Neuronal stem cell (in vitro differentiated cells): ENCODE measurements at places on chromosomes 2 and 18.

- DNase-seq: no peak
Measured at GRCh38 chr2:240891492-240892340, 4.2 kb downstream of the MAB21L4 start.

DNA sequence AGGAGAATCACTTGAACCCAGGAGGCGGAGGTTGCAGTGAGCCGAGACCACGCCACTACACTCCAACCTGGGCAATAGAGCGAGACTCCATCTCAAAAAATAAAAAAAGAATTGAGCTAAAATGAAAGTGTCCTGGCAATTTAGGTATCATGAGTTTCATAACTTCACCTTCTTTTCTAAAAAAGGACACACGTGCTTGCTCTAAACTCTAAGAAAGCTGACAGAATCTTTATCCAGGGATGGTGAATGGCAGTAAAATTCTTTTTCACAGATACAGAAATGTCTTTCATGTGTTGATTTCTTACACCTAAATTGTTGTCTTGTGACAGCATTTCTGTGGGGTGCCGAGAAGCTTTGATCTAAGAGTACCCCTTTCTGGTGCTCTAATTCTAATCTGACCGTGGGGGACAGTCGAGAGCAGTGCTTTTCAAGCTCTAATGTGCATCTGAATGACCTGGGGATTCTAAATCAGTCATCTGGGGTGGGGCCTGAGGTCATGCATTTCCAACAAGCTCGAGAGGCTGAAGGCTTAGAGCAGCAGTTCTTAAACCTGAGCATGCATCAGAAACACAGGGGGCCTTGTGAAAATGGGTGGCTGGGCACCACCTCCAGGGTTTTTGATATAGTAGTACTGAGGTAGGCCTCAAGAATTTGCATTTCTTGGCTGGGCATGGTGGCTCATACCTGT is 42.1 kb upstream of the REL start:
- DNase-seq: no peak

- no peak for DNase-seq
Measured at GRCh38 chr2:66930339-66931220, 466.6 kb upstream of the ETAA1 start.

GRCh38 chr2:85920810-85921545 is 32.2 kb upstream of the ST3GAL5 start:
- no peak for DNase-seq

DNA sequence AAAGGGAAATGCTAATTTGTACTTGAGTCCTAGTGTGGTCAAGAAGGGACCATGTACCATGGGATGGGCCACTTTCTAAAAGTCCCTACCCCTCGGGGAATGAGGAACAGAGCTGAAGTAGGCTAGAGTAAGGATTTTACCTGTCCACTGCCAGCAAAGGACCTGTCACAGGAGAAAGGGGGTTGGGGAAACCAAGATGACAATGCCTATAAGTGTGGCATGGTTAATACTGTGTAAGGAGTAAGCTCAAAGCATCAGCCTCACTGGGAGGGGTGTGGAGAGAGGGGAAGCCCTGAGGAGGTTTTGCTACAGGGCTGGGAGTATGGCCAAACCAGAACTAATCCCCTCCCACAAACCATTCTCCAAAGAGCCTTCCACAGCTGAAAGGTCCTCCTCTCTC is 15.8 kb downstream of the GKN2 start:
- DNase-seq: no peak

DNA sequence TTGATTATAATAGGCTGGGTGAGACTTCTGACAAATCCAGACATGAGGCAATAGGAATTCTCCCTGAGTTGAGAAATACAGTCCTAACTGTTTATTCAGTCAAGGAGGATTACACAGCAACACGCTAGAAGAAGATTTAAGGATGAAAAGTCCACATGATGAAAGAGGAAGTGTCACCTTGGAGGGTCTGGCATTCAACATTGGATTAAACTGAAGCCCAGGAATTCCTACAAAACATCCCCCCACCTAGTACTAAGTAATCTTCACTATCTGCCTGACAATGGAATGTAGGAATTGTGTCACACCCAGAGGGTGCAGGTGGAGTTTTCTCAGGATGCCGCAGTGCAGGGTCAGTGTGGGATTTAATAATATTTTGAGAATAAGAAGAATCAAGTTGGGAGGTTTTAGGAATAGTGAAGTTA is 142.4 kb downstream of the SOCS6 start:
- DNase-seq: no peak

- DNase-seq: no peak
Measured at GRCh38 chr18:74368901-74369705, 53.5 kb downstream of the C18orf63 start.

DNA sequence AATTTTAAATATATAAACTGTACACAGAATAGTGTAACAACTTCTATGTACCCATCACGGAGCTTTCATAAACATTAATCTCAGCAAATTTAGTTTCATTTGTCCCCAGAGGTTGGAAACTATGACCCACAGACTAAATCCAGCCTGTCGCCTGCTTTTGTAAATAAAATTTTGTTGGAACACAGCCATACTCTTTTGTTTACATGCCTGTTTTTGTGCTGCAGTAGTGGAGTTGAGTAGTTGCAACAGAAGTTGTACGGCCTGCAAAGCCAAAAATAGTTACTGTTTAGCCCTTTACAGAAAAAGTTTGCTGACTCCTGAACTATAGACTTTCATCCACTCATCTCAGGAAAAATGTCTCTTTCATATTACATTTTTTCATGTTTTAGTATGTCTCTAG is 39.8 kb downstream of the RBM45 start:
- DNase-seq: no peak

- no peak for DNase-seq
Measured at GRCh38 chr2:224062481-224063297, 23.6 kb upstream of the SERPINE2 start.

DNA sequence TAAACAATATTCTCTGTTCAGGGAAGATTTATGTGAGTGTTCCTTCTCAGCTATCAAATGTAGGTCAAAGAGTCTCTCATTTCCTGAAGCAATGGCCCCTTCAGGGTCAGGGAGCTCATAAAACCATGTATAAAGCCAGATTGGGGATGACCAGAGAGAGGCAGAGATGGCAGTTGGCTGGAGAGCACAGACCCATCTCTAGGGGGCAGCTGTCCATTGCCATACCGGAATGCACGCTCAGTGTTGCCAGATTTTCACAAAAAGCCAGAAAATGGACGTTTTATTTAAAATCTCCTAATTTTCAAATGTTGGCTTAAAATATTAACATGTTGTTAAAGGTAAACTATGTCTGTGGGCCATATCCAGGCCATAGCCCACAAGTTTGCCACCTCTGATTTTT is 1920.7 kb upstream of the CELF4 start:
- DNase-seq: no peak

DNA sequence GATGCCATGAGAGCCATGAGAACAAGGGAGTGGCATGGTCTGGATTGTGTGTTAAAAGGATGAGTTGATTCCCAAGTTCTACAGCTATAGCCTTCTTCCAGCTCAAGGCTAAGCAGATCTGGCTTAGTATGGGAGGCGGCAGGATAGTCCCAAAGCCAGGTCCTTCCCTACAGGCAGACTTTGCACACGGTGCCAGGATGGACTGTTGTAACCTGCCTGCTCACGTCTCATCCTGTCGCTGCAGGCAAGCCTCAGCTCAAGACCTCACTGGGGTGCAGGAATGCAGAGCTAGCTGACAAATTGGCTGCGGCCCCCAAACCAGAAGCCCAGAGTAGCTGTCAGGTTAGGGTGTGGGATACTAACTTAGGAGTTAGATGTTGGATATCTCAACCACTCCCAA is 28.8 kb upstream of the IGFBP5 start:
- DNase-seq: no peak

DNA sequence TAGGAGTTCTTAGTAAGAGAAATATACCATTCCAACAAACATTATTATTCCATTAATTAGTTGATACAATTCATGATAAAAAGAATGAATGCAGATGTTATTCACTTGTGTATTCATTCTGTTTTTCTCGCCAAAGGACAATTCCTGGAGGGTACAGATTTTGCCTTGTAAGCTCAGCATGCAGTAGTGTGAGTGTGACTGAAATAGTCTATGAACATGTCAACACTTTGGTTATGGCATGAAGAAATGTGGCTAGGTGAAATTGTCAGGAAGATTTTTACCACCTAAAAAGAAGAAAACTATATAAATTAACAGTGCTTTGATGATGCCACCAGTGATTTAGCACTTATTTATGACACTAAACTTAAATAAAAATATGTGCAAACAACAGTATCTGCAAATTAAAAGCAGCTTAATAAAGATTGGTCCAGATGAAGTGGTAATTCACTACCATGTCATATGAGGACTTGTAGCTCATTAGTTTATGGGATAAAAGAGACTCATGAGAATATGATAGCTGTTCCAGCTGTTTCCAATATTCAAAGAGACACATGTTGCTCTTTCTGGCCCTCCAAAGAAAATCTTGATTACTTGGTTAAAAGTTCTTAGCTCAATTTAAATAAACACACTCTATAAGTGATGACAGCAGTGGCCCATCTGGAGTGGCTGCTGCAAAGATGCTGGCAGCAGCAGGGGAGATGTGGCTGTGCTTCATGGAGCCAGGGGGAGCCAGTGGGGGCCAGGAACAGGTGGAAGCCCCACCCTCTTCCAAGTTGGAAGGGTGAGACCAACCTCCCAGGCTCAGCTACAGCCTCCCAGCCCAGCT is 165.0 kb downstream of the CDH19 start:
- DNase-seq: no peak

- DNase-seq: no peak
Measured at GRCh38 chr2:112023707-112024106, 31.4 kb upstream of the TMEM87B start.

DNA sequence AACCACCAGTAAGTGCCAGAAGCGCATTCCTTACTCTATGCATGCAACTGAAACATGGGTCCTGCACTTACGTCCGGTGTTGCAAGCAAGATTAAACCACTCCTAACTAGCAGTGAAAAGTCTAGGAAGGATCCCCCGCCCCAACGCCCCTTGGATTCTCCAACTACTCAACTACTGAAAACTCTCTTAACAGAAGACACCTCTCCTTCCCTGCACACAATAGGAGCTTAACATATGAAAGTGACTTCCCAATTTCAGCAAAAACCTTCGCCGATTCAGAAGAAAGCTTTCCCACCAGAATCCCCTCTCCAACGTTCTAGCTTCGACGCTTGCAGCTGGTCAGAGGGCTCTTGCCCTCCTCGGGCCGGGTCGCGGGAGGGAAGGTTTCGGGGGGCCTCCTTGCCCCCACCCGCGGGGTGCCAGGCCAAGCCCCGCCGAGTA is 578 bp downstream of the IWS1 start:
- no peak for DNase-seq

GRCh38 chr2:2777876-2778275 is 446.8 kb upstream of the MYT1L start:
- no peak for DNase-seq

DNA sequence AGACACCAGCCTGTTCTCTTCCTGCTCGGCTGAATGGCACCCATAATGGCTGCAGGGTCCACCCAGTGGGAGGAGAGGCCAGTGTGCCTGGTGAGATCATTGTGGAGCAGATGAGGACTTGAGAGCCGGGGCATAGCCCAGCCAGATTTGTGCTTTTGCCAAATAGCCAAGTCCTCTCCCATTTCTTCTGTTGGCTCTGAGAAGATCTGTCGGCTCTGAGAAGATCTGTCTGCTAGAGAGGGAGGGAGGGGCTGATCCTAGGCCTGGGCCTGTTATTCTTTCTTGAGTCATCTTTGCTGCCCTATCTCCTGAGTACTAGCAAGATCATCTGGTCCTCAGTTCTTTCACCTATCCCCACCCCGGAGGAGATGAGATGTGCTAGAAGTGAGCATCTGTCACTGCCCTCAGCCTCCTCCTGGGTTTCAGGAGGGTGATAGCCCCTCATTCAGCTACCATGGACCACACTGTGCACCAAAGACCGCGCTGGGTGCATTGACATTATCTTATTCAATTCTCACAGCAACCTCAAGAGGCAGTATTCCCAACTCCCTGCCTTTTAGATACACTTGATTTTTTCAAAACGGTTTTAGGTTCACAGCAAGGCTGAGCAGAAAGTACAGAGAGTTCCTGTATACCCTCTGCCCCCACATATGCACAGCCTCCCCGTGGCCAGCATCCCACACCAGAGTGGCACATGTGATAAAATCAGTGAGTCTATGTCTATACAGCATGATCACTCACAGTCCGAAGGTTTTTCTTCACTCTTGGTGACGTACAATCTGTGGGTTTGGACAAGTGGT is 98.6 kb downstream of the CAPN13 start:
- no peak for DNase-seq

GRCh38 chr2:34337735-34338134 is 738.6 kb upstream of the FAM98A start:
- DNase-seq: no peak

- DNase-seq: no peak
Measured at GRCh38 chr2:154844513-154844912, 146.0 kb downstream of the KCNJ3 start.

DNA sequence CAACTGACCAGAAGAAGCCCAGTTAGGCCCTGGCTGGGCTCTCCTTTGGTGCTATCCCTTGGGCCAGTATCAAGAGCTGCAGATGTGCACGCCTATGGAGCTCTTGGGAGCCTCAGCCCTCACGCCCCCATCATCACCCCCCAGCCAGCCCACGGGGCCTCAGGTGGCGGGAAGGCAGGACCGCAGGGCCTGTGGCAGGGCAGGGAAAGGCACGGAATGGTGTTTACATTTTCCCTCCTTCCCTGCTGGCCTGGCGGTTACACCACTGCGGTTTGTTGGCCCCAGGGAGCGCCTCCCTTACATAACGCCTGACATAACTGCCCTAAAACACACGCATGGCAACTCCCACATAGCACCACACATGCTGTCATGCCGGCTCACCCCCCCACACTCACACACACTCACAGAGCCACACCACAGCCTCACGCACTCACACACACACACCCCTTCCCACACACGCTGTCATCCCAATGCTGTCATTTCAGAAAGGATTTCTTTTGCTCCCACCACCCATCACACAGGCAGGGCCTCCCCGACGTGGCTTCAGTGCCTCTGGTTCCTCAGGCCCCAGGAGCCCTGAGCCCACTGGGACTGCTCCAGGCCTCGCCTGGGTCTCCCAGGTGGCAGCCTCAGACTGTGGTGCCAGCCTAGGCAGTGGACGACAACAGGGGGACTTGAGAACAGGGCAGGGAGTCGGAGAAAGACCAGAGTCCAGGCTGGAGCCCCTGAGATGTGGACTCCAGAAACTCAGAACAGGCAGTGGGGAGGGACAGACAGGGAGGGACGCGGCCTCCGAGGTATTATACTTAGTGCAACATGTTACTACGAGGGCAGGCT is 15.7 kb downstream of the ZFP36L2 start:
- DNase-seq: no peak

DNA sequence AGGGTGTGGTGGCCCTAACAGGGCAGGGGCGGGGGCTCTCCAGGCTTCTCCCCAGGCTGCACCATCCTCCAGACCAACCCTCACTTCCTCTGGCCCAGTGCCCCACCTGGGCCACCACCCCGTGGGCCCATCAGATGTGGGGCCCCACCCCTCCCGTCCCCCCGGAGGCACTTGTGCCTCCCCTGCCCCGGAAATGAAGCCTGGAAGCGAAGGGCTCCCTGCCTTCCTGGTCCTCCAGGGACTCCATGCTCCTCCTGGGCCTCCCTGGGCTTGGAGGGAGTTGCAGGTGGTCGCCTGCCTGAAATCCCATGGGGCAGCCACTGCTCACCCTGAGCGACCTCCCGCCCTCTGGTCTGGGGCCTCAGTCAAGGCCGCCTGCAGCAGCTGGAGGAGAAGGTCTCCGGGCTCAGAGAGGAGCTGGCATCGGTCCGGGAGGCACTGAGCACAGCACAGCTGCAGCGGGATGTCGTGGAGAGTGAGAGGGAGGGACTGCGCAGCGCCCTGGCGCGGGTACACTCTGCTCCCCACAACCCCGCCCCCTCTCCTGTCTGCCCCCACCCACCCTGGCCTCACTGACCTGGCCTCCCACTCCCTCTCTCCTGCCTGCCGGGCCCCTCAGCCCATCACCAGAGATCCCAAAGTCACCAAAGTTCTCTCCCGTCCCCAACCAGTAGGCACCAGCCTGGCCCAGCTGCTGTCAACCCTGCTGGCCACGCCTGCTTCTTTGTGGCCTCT is 28.0 kb downstream of the CROCC2 start:
- DNase-seq: no peak
